Body of pancreas (tissue), 4 donors: ENCODE measurements at places on chromosomes 2 and 18. TPM values are rescaled to one million over a fixed set of nuclear protein-coding genes. Genes with fewer than 3 reads are reported as not detected.

DNA sequence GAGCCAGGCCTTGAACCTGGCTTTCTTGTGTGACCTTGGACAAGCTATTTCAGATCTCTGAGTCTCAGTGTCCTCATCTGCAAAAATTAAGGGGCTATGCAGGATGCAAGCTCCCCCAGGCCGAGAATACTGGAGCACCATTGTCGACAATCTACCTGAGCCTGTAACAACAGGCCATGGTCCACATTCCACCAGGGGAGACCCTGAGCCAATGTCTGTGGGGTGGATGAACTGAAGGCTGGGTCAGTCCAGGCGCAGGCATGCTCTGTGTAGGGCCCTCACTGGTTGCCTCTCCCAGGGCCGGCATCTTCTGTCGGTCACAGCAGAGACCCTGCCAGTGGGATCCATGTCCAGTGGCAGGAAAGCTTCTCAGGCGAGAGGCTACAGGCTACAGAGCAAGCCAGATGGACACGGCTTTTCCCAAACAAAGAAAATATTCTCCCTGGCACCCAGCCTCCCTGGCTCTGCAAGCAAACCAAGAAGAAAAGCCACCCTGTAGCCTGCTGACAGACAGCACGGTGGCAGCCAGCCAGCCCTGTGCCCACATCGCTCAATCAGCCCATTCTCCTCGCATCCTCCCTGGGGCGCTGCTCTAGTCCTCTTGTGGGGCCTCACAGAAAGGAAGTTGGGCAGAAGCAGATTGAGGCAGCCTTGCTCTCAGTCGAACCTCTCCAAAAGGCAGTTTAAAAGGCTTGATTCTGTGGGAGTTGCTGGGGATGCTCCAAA is 48.7 kb upstream of the FZD7 start:
- DNase-seq: peak; percentile 55

Gene DQX1
- not detected for total RNA-seq

Gene INHA
- total RNA-seq: 0.66 TPM

DNA sequence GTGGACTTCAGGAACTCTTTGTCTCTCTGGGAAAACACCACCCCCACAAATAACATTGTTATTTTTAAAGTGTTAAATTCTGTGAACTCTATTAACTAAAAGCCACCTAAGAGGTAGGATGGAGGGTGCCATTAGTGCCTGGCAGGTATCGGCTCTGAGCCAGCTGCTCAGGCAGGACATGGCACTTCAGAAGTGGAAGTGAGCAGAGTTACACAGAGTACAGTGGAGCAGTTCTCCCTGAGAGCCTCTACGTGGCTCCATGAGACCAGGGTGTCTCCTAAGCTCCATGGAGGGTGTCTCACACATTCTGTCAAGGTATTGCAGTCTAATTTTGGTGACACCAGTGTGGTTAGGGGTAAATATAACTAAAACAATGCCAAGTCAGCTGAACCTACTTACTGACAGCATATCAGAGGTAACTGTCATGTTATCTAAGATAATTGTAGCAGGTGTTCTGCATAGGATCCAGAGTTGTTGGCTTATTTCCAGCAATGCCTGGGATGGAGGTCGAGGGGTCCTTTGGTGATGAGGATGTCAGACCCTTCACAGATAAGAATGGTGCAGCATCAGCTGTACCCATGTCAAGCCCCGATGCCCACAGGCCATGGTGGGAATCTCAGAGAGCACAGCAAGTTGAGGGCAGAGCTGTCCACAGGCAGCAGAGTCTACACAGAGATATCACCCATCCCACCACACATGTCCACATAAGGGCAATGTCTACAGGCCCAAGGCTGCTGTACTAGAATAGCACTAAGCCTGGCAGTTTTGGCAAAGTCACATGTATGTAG is 8.6 kb upstream of the MALL start:
- no peak for DNase-seq

GRCh38 chr2:1636791-1637415 is 107.4 kb downstream of the PXDN start:
- no peak for DNase-seq

DNA sequence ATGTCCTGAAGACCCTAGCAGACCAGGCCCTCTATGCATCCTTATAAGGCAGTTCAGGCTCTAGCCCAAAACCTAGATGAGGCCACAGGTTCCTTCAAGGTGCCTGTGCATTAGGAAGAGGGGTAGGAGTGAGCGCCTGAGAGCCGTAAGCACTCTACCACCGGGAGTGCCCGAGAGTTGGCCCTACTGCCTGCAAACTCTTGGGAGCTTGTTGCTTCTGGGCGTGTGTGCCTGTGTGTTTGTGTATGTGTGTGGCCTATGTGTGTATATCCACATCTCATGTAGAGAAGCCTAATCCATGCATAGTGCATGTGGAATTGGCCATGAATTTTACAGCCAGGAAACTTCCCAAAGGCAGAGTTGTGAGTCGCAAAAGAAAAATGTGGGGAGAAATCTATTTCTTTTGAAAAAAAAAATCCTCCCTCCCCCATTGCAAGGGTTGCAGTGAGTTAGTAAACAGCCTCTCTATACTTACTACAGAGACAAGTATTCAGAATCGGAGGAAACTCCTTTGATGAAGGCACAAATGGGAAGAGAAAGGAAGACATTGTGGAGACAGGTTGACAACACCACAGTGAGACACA is 96.8 kb downstream of the ADD2 start:
- no peak for DNase-seq

DNA sequence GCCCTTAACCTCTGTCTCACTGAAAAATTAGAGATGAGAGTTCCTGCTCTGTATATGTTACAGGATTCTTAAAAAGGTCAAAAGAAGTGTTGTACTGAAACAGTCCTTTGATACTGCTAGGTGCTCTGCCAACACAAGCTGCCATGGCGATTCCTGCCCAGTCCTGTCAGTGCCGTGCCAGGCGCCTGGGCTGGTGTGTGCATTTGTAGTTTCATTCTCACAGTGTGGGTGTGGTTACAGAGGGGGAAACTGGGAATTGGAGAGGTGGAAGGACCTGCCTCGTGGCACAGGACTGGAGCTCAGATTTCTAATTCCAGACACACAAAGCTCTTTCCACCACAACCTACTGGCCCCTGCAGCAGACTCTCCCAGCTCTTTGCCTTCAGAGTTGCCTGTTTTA is 122.3 kb upstream of the RAB6C start:
- peak; percentile 54 for DNase-seq

DNA sequence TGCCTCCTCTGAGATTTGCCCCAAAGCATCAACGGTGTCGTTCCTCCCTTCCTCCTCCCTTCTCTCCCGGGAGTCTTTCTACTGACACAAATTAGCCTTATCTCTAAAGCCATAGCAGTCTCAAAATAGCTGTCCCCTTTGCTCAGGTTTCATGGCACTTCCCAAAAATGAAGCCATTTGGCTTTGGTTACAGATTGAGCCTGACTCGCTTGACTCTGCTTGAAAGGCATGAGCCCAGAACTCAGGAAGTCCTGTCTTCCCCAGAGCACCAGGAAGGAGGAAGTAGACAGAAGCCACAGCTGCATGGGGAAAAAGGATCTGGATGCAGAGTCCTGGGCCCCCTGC is 234.4 kb upstream of the RGPD4 start:
- DNase-seq: no peak

DNA sequence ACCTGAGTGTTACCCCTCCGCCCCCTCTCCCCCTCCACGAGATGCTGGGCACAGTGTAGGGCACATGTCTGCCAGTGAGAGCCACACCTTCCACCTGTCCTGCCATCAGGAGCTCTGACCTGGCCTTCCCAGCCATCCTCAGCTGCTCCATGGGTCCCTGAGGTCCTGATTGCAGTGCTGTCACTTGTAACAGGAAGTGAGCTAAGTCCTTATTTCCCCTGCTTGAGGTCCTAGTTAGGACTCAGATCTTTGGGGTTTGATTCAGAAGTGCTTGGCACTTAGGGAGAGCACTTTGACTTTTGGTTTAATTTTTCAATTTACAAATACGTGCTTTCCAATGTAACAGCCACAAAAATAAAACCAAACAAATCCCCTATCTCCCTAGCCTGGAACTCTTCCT is 125.5 kb downstream of the WDSUB1 start:
- DNase-seq: no peak

Gene LAMA1
- total RNA-seq: 0.99 TPM

Gene SLC9A4
- 0.78 TPM for total RNA-seq

Gene RBMS1
- 23.7 TPM for total RNA-seq

GRCh38 chr2:217621391-217621801 is 381.4 kb downstream of the TNS1 start:
- no peak for DNase-seq

Gene FOSL2
- 27.5 TPM for total RNA-seq

- DNase-seq: peak; percentile 38
These were observed 312.2 kb downstream of the LRATD1 start for GRCh38 chr2:14944562-14945346.
